ENCODE measurements at places on chromosomes 4 and X.
A peak's percentile ranks its signal among the peaks of the same experiment; 100 is the strongest.

DNA sequence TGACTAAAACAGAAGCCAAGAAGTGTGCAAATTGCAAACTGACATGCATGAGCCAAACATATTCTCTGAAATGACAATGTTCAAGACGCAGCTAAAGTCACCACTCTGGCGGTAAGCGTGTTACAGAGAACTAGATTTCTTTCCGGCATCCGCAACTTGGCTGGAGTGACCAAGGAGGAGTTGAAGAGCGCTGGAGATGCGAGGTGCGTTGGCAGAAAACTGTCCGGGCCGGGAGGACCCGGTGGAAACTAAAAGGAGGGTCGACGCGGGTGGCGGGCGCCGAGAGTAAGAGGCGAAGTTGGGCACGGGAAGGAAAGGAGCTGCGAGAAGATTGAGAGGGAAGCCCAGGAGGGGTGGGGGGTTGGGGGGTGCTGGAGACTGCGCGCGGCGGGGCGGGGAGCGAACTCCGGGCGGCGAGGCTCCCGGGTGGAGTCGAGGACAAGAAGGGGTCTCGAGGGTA is 807 bp downstream of the SEL1L3 start:
- peak; percentile 73 for DNase-seq

GRCh38 chr4:7432531-7433375 is 2.0 kb downstream of the PSAPL1 start:
- DNase-seq: no peak

- no peak for DNase-seq
These were observed 41.3 kb upstream of the XAGE1B start for GRCh38 chrX:52558140-52558539.

GRCh38 chr4:165874072-165874790 is 1.2 kb downstream of the TLL1 start:
- DNase-seq: no peak

DNA sequence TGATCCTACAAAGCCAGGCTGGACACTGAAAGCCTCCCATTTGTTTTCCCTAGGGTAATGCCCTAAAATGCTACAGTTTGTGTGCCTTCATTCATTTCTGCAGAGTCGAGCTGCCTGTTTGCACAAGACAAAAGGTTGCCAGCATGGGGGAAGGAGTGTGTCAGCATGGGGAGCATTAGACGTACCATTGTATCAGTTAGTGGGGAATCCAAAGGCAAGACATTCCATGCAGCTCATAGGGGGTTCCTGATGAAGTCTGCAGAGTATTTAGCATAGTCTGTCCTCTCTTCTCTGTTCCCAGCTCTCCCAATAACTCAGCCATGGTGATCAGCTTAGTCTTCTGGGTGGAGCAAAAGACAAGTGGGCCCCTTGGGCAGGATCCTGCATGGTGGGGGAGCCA is 276.9 kb upstream of the PCDH7 start:
- DNase-seq: no peak

DNA sequence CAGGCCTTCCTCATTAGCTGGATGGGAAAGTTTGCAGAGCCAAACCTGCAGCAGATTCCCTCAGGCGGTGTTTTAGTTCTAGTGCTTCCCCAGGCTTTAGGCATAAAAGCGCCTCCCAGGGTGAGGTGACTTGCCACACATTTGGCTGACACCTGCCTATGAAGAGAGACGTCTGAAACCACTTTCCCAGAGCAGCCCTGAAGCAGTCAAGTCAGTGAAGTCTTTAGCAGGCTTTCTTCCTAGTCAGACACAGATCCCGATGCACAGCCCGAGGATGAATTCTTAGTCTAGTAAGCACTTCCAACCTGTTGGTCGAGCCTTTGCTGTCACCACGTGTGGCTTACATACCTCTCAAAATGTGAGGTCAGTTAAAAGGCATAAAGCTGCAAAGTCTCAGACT is 484.1 kb downstream of the SMARCA1 start:
- no peak for DNase-seq

DNA sequence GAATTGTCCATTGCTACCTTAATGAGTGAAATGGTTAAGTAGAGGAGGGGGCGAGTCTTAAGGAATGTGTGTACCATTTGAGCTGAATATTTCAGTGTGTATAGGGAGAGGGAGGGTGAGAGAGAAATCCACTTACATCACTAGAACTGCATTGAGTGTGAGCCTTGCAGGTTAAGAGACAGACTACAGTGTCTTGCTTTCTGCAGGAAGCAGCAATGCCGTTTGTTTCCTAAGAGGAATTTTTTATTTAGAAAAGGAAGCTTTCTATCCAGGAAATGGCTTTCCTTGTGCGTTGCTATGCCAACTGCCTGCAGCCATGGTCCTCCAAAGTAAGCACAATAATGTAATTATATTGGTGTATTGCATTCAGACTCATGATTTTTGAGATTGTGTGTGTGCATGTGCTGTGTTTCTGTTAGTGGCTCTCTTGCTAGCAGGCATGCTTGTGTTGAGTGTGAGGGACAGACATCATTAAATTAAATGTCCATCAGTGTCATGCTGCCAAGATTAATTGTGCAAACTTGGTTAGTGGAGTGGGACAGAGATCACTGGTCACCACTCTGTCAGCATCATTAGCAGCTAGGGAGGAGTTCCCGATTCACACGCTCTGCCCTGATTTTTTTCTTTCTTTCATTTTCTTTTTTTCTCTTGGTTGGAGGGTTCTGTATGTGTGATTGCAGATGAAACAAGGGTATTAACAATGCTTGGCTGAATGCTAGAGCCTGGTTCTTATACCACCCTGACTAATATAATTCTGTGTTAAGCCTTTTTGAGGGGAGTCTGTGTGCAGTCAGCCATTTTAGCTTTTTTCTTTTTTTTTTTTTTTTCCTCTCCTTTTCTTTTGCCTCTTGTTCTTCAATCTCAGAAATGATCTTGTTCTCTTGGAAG is 164.3 kb downstream of the RAPGEF2 start:
- DNase-seq: no peak

GRCh38 chrX:140292188-140292587 is 212.7 kb downstream of the SOX3 start:
- no peak for DNase-seq

DNA sequence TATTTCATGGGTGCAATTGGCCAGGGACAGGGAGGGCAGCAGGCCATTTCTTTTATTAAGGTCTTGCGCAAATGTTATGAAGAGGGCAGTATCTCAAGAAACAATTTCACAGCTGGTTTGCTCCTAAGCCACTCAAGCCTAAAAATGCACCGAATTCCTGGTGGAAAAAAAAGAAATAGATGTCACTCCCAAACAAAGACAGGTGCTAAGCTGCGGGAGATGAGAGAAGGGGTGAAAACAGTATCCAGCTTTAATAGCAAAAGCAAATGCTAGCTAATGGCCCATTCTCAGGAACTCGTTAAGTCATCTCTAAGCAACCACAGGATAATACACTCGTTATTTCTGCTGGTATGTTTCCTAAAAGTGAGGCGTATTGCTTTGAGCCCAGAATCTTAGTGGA is 116.4 kb downstream of the ARX start:
- no peak for DNase-seq

DNA sequence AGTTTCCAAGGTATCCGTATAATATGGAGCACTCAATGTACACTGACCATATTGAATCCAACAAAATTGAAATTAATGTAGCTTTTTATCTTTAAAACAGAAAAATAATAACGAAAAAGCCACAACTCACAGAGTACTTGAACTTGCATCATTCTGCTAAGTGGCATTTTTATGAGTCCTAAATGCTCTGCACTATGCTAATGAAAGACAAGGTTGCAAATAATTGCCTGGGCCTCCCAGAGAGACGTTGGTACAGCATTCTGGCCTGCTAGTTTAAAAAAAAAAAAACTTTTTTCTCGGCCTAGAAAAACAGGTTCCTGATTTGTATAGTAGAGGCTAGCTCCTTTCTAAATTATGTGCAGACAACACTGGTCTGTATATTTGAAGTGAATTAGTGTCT is 4.3 kb upstream of the FAM9B start:
- DNase-seq: no peak

- DNase-seq: no peak
These were observed 131.8 kb upstream of the MAD2L1 start for GRCh38 chr4:120198411-120198810.

- DNase-seq: peak; percentile 62
These were observed 65.8 kb upstream of the MSN start for GRCh38 chrX:65601530-65602220.

DNA sequence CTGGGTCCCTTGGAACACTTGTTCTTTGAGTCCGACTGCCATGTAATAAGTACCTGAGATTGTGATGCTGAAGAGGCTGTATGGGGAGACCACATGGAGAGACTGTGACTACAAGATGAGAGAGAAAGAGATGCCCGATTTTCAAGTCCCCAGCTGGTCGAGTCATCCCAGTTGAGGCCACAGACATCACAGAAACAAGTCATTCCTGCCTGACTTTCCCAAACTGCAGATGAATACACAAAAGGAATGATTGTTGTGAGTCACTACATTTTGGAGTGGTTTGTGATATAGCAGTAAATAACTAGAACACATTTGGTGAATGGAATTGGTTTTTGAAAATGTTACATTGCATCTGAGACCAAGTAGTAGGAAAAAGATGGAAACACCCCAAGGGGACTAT is 9.0 kb upstream of the YIPF7 start:
- DNase-seq: no peak

- DNase-seq: no peak
These were observed 960.5 kb downstream of the RPA4 start for GRCh38 chrX:97844161-97844560.

- DNase-seq: no peak
These were observed 524 bp upstream of the EXOSC9 start for GRCh38 chr4:121800638-121800960.

- DNase-seq: no peak
These were observed 170.0 kb upstream of the GLRA2 start for GRCh38 chrX:14359316-14359715.

DNA sequence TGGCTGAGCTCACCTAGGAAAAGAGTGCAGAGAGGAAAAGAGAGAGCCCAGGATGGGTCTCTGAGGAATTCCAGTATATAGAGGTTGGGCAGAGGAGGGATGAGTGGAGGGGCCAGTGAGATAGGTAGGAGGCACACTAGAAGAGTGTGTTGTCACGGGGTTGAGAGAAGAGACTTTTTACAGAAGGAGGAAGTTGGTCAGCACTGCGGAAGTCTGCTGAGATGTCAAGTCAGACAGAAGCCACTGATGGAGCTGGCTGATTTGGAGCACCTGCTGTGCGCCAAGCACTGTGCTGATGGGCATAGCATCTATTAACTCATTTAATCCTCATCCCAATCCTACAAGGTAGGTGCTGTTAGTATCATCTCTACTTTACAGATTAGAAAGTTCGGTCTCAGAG is 60.4 kb downstream of the EFNB1 start:
- DNase-seq: no peak

DNA sequence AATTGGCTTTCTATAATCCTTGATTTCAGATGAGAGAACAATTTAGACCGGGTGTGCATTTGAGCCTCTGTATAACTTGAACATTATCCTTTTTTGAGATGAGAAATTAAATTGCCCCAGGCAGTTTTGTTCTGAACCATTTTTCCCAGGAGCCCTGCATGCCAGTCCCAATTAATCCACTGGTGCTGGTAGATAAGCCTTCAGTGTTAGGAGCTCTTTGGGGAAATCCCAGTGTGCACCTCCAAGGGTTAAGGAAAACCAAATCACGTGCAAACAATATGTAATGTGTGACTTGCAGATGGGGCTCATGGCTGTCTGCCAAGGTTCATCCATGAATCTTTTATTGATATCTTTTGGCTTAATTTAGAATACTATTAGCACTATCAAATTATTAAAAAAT is 43.2 kb downstream of the KIT start:
- DNase-seq: no peak

GRCh38 chr4:66465111-66465510 is 794.8 kb upstream of the EPHA5 start:
- no peak for DNase-seq

DNA sequence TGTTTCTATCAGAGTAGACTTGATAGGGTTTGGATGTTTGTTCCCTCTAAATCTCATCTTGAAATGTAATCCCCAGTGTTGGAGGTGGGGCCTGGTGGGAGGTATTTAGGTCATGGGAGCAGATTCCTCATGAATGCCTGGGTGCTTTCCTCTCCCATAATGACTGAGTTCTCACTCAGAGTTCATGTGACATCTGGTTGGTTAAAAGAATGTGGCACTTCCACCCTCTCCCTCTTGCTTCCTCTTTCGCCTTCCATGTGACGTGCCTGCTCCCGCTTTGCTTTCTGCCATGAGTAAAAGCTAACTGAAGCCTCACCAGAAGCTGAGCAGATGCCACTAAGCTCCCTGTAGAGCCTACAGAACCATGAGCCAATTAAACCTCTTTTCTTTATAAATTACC is 47.3 kb upstream of the SRPX start:
- no peak for DNase-seq

DNA sequence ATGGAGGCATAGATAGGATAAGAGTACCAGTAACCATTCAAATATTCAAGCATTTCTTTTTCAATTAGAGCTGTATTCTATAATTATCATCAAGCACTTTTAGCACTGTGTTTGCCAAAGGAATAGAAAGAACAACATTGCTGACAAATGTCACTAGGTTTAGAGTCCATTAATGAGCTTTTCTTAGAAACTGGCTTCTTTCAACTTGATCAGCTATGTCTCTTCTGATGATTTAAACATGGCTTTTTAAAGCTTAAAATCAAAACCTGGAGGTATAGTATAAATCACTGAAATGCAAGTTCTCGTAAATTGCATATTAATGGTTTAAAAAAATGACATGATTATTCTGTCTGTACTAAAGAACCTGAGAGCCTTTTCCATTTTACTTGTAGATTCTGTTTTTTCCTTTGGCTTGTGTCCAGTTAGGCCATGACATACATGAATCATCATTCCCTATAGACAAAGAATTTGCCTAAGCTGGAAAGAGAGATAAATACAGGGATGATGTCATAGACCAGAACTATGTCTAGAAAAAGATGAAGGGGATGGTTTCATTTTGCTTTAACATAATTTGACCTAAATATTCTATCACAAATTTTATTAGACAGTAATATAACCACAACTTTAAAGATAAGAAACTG is 340.1 kb upstream of the CTSO start:
- no peak for DNase-seq

GRCh38 chr4:38687571-38688011 is 23.6 kb downstream of the KLF3 start:
- DNase-seq: peak; percentile 69

GRCh38 chr4:182177166-182177565 is 66.0 kb upstream of the TENM3 start:
- DNase-seq: no peak

DNA sequence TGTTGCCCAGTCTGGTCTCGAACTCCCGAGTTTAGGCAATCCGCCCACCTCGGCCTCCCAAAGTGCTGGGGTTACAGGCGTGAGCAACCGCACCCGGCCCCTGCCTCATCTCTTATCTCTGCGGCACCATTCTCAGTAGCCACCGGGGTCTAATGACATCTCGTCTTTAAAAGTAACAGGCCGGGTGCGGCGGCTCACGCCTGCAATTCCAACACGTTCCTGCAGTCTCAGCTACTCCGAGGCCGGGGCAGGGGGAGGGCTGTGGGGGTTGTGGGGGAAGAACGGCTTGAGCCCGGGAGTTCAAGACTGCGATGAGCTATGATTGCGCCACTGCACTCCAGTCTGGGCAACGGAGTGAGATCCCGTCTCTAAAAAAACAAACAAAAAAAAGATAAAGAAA is 28.8 kb downstream of the ING2 start:
- no peak for DNase-seq

GRCh38 chrX:13125188-13125587 is 80.8 kb upstream of the FAM9C start:
- DNase-seq: no peak

GRCh38 chr4:80521438-80521837 is 185.9 kb downstream of the CFAP299 start:
- DNase-seq: no peak

- peak; percentile 1 for DNase-seq
These were observed 268.1 kb upstream of the GRID2 start for GRCh38 chr4:92035666-92036065.

- no peak for DNase-seq
These were observed 146.8 kb upstream of the IL1RAPL2 start for GRCh38 chrX:104419211-104419610.

Measured in activated CD4-positive, alpha-beta T cell treated with anti-CD3 and anti-CD28 coated beads, Interleukin-10, Interleukin-2, amounts not matched to agents 100 ng/mL and 50 ng/mL, durations not matched to agents 16 hours and 8 hours (primary cell).